Adrenal gland (tissue), 19 donors: ENCODE measurements at places on chromosomes 7 and 10. TPM values are rescaled to one million over a fixed set of nuclear protein-coding genes. Genes with fewer than 3 reads are reported as not detected.

- no peaks in the 10 kb centered on the region for H3K4me1 ChIP-seq
- H3K27me3 ChIP-seq = no peaks in the 10 kb centered on the region
- no peak overlapping the region for H3K4me3 ChIP-seq
- H3K36me3 ChIP-seq = no peaks in the 10 kb centered on the region
These were observed 60.0 kb downstream of the PIK3AP1 start for GRCh38 chr10:96660297-96660696.

GRCh38 chr10:95391164-95391563 is 100.4 kb upstream of the PDLIM1 start:
- H3K27me3 ChIP-seq = no peaks in the 10 kb centered on the region
- no peaks in the 10 kb centered on the region for H3K4me1 ChIP-seq
- DNase-seq = no peak
- no peak overlapping the region for H3K4me3 ChIP-seq
- no peaks in the 10 kb centered on the region for H3K36me3 ChIP-seq

- H3K36me3 ChIP-seq = no peaks in the 10 kb centered on the region
- no peaks in the 10 kb centered on the region for H3K27me3 ChIP-seq
- H3K4me3 ChIP-seq = no peak overlapping the region
These were observed 275.4 kb downstream of the GLRX3 start for GRCh38 chr10:130411496-130412085.

GRCh38 chr7:41084381-41084780 is 618.5 kb downstream of the INHBA start:
- no peak for DNase-seq
- no peaks in the 10 kb centered on the region for H3K4me1 ChIP-seq
- H3K27me3 ChIP-seq = no peaks in the 10 kb centered on the region
- no peak overlapping the region for H3K27ac ChIP-seq
- no peak overlapping the region for H3K4me3 ChIP-seq

SEC61G gene
- 97.0 TPM for total RNA-seq
